ENCODE measurements at places on chromosomes 6 and 20.

- DNase-seq = no peak
These were observed 26.6 kb upstream of the DAAM2 start for GRCh38 chr6:39765508-39766065.

- DNase-seq = no peak
These were observed 100.5 kb upstream of the FOXC1 start for GRCh38 chr6:1509241-1509640.

- no peak for DNase-seq
These were observed 106.4 kb upstream of the ASCC3 start for GRCh38 chr6:100987556-100987955.

- no peak for DNase-seq
These were observed 71.5 kb downstream of the DLGAP4 start for GRCh38 chr20:36377348-36378326.

DNA sequence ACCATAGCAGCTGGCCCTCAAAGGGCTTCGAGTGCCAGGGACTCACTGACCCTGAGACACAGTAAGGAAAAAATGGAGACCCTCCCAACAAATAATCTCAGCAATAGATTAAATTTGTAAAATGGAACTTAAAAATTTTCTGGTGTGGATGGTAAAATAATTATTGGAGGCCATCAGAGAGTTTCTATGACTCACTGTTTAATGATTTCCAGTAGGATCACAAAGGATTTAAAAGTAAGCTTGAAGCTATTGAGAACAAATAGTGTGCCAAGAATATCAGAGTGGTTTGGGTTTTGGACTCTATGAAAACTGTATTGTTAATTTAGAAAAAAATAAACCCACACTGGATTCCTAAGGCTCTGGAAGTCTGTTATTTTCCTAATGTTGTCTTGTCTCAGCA lies 115.2 kb upstream of the AKIRIN2 start:
- no peak for DNase-seq

GRCh38 chr6:135087403-135087802 lies 32.8 kb upstream of the HBS1L start:
- no peak for DNase-seq

DNA sequence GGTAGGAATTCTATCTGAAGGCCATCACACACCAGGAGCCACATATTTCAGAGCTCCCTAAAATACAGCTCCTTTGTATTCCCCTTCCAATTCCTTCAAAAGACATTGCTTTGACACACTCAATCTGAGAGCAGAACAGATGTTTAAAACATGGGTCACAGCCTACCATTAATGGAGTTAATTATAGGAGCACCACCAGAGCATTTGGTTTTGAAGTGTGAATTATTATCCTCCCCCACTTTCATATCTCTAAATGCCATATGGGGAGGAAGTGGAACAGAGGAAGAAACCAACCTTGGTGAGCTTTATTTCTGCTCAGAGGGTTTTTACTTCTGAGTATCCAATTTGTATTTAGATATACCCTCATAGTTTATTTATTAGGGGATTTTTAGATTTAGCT lies 50.7 kb upstream of the TNFRSF21 start:
- DNase-seq = no peak

- peak; percentile 25 for DNase-seq
These were observed 131.8 kb upstream of the PROKR2 start for GRCh38 chr20:5448449-5449118.

- no peak for DNase-seq
These were observed 9.2 kb downstream of the CPNE5 start for GRCh38 chr6:36829919-36830544.

DNA sequence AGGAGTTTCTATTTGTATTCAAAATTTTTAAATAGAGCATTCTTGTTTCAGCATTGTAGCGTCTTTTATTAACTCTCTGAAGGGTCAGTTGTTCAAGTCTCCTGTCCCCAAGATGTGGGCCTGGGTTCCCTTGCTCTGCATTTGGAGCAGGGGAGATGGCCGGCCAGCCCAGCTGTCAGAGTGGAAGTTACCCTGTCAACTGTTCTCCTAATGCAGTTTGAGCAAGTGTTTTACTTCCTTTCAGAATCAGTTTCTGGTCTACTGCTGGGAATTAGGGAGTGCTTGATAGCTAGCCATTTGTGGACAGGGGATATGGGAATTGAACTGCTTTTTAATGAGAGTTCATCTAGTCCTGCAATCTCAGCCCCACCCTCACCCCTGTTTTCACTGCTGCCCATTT lies 116.6 kb downstream of the QKI start:
- no peak for DNase-seq

GRCh38 chr20:59645761-59646171 lies 41.4 kb downstream of the PHACTR3 start:
- peak; percentile 16 for DNase-seq

GRCh38 chr20:62533591-62534495 lies 58.0 kb upstream of the GATA5 start:
- no peak for DNase-seq

DNA sequence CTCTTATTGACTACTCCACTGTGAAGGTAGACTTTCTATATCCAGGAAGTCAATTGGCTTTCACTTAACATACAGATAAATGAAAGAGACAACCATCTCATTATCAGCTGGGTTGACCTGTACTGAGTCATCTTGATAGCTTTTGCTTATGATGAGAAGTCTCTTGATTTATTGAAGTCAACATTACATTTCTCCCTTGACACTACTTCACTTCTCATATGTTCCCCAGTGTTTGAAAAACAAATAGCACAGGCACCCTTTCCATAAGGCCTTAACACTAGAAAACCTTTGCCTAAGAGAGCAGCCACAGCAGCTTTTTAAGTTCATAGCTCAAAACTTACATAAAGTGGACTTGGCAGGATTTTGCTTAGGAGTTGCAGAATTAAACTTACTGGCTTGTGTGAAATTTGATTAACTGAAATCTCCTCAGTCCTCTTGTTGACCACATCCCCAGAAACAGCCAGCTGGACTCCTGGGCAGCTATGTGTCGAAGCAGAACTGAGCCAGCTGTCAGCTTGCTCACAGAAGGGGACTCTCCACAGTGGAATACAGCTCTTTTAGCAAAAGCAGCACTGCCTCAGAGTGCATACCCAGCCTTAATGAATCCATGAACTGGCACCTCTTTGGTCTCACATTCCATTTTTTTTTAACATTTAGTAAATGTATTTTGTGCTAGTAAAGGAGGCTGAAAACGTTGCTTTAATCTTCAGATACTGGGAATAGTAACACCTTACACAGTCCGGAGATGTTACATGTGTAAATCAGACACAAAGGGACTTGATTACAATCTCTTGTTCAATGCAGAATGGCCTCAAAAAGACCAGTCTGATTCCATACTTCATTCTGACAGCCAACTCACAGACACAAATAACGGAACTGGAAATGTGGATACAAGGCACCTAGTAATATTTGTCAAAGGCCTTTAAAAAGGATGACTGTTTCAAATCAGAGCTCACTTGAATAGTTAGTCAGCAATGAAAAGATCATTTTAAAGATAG lies 1532.7 kb downstream of the HACE1 start:
- DNase-seq = peak; percentile 90

GRCh38 chr6:57226221-57226620 lies 4.1 kb upstream of the RAB23 start:
- no peak for DNase-seq

- no peak for DNase-seq
These were observed 25.0 kb downstream of the DDO start for GRCh38 chr6:110390404-110390803.

DNA sequence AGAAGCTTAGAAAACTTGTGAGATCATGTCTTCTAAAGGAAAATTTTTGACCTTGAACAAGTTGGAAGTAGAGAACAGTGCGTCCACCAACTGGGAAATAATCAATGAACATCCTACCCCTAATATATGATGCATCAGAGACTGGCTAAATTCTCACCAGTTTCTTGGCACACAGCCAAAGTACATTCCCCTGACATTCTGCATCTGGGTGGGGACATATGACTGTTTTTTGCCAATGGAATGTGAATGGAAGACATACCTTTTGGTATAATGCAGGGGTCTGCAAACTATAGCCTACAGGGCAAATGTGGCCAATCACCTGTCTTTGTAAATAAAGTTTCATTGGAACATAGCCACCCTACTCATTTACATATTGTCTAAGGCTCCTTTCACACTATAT lies 84.7 kb downstream of the HAO1 start:
- DNase-seq = no peak

GRCh38 chr6:108771421-108771820 lies 76.8 kb upstream of the ARMC2 start:
- no peak for DNase-seq

GRCh38 chr6:165961233-165961632 lies 206.4 kb downstream of the TBXT start:
- DNase-seq = no peak

DNA sequence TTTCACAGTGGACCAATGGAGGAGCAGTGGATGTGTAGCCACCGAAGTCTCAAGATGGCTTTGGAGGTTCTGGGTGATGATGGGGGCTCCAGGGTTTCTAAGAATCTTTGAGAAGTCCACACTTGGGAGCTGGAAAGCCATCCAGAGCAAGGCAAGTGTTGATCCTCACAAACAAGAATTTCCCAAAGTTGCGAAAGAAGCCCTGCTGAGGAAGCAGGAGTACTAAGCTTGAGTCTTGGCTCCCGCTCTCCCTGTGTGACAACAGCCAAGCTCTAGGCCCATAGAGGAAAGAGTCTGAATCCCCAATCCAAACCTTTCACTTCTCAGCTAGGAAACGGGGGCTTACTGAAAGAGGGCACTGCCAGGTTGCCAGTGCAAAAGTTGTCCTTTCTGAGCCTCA lies 106.0 kb downstream of the EDN3 start:
- no peak for DNase-seq

DNA sequence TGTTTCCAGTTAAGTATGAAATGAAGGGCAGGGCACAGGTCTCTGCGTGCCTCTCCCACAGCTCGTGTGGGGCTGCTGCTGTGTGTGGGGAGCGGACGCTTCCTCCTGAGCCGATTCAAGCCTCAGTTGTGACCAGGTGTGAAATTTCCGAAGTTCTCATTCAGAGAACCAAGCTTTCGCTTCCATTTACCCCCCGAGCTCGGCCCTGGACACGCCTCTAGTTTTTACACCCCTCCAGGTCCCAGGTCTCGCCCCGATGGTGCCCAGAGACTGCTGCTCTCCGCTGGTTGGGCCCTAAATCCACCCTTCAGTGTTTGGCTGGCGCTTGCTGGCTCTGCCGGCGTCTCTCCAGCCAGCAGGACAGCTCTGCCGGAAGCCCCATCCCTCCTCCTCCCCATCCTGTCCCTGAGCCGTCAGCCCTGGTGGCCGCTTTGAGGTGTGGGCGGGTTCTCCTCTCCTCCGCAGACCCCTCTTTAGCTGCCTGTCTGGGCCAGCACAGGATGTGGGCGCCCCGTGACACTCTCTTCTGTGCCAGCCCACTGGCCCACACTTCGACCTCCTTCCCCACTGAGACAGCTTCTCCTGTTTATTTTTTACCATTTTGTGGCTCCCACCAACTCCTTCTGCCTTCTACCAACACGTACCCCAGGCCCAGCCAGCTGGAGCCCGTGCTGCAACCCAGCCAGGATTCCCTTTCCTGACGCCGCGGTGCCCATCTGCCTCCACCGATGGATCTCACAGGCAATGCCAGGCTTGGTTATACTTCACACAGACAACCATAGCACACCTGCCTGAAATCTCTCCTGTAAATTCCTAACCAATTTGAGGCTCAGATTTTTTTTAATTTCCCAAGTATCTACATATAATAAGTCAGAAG lies 142.8 kb downstream of the DLL1 start:
- DNase-seq = no peak

GRCh38 chr6:679282-679681 lies 13.7 kb downstream of the EXOC2 start:
- DNase-seq = no peak

DNA sequence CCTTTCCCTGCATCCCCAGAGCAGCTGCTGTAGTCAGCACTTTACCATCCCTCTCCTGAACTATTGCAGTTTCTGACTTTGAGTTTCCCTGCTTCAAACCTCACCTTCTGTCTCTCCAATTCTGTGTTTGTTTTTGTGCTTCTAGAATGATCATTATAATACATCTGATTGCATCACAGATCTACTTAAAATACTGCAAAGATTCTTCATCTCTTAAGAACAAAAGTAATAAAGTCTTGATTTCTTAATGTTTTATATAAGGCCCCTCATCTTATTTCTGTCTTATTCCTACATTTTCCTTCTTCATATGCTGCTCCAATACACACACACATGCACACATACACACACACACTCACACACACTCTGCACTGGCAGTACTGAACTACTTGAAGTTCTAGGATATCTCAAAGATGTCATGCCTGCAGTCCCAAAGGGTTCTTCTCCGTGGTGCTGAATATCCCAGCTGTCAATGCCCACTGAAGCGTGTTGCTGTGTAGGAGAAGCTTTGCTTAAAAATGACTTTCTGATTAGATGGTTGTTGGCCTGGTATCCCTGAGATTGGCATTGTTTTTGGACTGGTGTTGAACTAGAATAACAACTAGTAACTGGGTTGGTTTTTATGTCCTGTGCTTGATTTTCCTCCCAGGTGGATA lies 97.2 kb downstream of the MAP3K4 start:
- DNase-seq = no peak

DNA sequence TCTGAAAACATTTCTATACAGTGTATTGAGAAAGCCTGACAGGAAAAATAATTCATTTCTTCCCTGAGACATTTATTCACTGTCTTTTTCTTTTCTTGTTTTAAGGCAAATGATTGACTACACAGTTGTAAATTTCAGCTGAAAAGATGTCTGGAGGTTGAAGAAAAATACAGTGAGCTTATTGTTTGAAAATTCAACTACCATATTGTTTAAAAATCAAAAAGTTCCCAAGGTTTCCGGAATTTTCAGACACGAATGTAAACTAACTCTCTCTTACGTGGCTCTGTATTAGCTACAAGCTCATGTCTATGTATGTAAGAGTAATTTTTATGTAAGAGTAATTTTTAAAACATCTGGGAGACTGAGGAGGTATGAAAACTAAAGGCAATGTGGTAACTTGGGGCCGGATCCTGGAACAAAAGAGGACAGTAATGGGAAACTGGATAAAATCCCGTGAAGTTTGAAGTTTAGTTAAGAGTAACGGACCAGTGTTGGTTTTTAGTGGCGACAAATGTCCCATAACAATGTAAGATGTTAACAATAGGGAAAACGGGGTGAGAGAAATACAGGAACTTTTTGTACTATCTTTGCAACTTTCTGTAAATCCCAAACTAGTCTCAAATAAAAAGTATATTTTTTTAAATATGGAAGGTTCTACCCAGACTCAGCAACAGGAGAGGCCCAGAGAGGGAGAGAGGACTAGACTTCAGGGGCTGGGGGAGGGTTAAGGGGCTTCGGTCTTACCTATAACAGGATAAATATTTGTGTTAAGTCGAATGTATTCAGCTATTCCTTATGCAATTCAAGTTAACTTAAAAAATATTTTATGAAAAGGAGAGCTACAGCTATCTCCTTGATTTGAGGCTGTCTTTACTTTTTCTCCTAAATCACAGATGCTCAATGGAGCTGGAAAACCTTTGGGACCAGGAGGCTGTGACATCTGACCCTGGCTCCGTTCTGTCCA lies 1.3 kb downstream of the PTGIS start:
- no peak for DNase-seq

GRCh38 chr6:21902628-21903169 lies 309.1 kb downstream of the SOX4 start:
- no peak for DNase-seq
